ENCODE measurements at places on chromosomes 16 and 17.

GRCh38 chr17:1617620-1618174, 10.9 kb downstream of the SLC43A2 start:
- no peak for DNase-seq

DNA sequence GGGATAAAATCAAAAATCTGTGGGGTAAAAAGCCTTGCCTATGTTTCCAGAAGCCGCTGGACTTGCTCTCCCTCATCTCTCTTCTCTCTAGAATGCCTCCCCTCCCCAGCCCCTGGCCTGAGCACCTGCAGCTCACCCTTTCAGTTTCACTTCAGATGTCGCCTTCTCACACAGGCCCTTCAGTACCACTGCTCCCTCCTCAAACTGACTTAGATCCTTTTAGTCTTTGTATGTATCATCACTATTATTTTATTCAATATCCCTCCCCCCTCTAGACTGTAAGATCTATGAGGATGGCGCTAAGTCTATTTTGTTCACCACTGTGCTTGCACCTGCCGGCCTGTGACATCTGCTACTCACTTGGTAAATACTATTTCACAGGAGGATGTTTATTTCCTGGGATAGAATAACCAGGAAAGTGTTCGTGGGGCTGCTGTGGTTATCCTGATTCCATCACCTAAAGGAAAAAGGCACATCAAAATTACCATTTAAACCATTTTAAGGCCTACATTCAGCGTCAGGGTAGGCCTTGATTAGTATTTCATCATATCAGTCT, 122.3 kb downstream of the MRTFB start:
- DNase-seq = peak; percentile 64

DNA sequence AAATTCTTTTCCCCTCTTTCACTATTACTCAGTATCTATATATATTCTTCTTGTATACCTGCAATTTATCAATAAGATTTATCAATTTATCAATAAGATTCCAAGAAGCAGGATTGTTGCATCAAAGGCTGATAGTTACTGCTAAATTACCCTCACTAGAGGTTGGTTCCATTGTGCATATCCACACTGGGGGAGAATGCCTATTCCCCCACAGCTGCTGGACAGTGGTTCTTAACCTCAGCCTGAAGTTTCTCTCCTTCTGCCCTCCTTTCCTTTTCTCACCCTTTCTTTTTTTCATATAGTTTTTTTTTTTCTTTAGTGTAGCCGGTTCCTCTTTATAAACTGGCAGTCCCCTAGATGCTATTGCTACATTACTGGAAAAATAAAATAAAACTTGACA, 6.3 kb downstream of the C17orf78 start:
- DNase-seq = no peak

- no peak for DNase-seq
These were observed 20.7 kb upstream of the GLG1 start for GRCh38 chr16:74627506-74628220.

Data from activated CD4-positive, alpha-beta T cell treated with anti-CD3 and anti-CD28 coated beads, Interleukin-2, amount 10 ng/mL, durations not matched to agents 7 days and 5 days (primary cell).